ENCODE measurements at places on chromosomes 12 and 14.

GRCh38 chr12:131084341-131085011 lies 130.8 kb downstream of the ADGRD1 start:
- DNase-seq = no peak

GRCh38 chr12:120095736-120096135 lies 20.8 kb downstream of the RAB35 start:
- no peak for DNase-seq

DNA sequence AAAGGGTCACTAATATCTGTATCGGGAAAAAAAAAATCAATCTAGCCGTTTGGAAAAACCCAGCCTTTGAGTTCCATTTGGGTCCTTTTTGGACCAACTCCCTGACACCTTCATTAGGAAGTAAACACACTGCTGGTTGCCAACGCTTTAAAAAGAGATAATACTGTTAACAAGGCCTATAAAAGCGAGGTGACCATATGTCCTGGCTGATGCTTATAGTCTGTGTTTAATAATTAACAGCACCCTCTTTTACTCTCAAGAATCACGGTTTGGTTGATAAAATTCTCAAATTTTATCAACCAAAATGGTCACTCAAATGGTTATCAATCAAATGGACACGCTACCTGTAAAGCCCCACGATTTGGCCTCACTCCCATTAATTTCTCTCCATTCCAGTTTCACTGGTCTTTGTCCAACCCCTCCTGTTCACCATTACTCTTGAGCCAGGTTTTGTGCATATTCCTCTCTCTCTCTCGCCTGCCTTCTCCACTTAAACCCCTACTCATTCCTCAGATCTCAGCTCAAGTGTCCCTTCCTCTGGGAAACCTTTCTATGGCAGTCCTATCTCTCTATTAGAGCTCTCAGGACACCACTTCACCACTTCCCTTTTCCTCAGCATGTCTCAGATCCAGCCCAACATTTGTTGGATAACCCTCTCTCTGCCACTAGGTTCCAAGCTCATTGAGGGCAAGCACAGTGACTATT lies 9.5 kb downstream of the BTG1 start:
- no peak for DNase-seq

DNA sequence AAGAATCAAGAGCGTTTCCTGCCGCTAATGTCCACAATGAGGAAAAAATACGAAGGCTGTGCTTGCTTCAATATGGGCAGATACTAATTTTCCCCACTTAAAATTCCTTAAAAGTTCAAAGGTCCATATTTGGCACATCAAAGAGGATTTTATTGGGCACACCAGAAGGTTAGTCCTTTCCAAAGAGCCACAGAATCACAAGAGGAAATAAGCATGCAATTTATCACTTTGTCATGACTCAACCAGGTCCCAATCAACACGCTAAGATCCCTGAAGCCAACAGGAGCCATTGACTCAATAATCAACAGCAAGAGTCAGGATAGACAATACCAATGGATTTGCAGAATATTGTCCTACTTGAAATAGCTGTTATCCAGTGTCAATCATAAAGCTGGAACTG lies 80.6 kb downstream of the MAP1LC3B2 start:
- DNase-seq = no peak

DNA sequence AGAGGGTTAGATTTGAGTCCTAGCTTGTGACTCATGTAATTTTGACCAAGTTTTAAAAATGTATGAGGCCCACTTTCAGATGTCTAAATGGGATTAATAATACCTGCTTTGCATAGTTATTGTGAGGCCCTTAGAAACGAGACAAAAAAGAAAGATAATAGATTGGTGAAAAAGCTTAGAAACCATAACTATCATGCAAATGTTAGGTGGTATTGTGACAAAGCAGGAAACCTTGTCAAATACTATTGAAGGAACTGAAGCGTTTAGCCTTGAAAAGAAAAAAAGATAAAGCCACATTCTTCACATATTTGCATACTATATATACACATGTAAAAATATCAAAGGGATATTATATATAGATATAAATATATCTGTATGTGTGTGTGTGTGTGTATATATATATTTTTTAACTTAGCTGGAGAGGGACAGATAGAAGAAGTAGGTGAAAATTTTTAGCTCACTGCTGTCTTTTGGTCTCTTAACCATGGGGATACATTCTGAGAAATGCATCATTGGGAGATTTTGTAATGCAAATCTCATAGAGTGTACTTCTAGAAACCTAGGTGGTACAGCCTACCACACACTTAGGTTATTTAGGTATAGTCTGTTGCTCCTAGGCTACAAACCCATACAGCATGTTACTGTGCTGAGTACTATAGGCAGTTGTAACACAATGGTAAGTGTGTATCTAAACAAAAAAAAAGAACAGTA lies 270.3 kb downstream of the CCDC91 start:
- no peak for DNase-seq

DNA sequence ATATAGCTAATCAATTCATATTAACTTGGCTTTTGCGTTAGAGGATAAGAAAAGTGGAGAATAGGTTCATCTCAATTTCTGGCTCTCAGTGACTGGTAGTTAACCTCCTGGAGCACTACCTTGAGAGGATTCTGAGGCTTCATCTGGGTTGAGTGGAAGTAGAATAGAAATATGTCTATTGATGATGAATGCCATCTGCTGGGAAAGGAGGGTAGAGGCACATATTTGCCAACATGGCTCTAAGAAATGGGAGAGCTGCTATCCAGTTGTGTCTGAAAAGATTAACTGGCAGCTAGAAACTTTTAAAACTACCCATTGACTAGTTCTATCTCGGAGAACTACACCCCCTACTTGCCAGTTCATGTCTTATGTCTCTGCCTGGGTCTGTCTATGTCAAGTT lies 530.1 kb downstream of the NRXN3 start:
- DNase-seq = no peak

DNA sequence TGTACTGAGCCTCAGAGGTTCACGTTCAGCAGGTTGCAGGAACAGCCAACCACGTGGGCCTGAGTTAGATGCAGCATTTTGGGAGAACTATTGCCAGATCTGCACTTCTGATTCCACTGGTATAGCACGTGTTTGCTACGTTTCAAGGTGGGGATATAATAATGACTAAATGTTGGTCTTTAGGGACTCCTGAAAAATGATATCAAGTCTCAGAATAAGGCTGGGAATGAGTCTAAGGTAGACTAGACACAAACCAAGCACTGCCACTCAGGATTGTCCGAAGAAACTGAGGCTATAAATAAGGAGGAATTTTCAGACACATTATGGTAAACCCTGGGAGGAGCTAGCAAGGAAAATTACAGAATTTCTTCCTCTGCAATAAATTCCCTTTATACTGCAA lies 98.1 kb downstream of the ESR2 start:
- DNase-seq = no peak

DNA sequence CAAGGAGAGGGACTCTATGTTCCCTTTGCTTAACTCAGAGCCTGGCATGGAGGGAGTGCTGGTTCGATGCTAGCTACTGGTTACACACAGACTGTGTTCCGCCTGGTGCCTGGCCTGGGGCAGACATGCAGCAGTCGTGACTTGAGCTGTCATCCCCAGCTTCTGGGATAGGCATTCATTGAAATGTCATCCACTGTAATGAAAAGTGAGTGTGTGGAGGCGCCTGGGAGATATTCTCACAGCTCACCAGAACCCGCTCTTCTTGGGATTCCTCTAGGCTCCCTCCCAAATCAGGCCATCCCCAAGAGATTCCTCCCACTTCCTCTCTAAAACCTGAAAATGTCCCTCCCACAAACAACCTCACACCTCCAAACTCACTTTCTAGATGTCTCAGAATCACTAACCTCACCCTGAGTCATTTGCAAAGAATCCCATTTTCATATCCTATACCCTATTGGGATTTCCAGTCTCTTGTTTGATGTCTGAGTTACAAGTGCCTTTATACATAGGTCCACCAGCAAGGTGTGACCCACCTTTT lies 82.8 kb downstream of the CRACR2A start:
- DNase-seq = no peak

DNA sequence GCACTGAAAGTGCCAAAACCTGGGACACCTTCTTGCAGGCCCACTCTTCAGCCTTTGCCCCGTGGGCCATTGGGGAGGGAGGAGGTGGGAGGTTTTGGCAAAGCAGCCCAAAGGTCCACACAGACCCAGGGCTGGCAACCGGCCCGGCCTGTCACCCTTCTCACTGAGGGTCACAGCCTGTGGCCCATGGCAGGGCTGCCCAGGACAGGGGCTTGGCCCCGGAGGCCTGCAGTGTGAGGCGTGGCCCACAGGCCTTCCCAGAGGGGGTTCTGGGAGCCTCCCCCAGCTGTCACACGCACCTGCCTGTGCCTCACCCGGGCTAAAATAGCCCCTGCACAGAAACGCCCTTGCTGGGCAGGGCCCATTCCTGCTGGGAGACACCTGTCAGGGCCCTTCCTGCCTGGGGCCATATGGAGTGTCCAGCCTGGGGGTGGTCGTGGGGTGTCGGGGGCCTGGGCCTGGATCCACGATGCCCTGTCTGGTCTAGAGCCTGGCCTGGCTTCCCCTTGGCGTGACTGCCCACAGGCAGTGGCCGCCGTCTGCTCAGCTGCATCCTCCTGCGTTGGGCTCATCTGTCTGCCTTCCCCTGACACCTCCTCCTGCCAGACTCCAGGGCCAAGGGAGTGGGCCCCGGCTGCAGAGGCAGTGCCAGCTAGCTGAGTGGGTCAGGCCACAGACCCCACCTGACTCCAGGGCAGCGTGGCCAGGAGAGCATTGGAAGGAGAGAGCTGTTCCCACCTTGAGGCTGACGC lies 19.2 kb downstream of the PACS2 start:
- DNase-seq = no peak

GRCh38 chr14:34138175-34138574 lies 187.3 kb upstream of the EGLN3 start:
- DNase-seq = no peak

- DNase-seq = no peak
Measured at GRCh38 chr14:64095620-64096019, 198.6 kb downstream of the ESR2 start.

GRCh38 chr12:75658286-75658685 lies 146.9 kb upstream of the KRR1 start:
- no peak for DNase-seq

DNA sequence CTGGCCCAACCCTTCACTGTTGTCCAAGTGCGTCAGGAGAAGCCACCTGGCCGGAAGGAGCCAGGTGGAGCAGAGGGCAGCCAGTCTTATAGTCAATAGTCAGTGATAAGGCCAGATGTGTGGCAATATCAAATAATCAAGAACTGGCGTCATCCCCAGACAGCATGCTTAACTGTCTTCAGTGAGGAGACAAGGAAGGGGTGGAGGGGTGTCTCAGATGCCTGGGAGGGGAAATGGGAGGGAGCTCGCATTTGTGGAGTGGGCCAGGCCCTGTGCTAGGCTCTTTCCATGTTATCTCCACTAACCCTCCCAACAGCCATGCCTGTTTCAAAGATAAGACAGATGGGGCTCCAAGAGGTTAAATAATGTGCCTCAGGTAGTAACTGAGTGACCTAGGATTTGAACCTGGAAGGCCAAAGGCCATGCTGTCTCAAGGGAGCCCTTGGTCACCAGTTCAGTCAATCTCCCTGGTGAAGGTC lies 48.9 kb upstream of the FOS start:
- DNase-seq = no peak

DNA sequence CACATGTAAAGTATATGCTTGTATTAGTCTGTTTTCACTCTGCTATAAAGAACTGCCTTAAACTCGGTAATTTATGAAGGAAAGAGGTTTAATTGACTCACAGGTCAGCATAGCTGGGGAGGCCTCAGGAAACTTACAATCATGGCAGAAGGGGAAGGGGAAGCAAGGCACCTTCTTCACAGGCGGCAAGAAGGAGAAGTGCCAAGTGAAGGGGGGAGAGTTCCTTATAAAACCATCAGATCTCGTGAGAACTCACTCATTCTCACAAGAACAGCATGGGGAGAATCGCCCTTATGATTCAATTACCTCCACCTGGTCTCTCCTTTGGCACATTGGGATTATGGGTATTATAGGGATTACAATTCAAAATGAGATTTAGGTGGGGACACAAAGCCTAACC lies 229.5 kb upstream of the PLXNC1 start:
- no peak for DNase-seq

DNA sequence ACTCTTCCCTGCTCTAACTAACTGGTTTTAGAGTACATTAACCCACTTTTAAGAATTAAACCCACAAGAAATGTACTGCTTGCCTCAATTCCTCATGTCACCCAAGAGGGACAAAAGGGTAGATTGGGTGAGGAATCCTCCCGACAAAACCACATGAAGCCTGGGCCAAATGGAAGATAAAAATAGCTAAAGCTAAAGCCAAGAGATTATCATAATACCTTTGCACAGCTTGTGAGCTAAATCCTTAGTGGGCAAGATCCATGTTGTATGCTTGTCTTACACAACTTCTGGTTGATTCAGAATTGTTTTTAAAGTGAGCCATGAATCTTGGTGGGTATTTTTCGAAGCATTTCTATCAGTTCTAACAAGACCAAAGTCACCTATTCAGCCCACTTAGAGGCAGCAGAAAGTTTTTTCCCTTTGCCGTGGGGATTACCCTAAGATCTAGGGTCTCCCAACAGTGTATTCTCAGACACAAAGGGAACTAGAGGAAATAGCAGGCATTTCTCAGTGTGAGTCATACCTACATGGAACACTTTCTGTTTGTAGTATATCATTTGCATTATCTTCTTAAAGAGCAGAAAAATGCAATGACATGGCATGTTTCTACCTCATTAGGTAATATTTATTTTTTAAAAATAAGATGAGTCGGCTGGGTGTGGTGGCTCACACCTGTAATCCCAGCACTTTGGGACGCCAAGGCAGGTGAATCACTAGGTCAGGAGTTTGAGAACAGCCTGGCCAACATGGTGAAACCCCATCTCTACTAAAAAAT lies 616.6 kb downstream of the KCNH5 start:
- no peak for DNase-seq

DNA sequence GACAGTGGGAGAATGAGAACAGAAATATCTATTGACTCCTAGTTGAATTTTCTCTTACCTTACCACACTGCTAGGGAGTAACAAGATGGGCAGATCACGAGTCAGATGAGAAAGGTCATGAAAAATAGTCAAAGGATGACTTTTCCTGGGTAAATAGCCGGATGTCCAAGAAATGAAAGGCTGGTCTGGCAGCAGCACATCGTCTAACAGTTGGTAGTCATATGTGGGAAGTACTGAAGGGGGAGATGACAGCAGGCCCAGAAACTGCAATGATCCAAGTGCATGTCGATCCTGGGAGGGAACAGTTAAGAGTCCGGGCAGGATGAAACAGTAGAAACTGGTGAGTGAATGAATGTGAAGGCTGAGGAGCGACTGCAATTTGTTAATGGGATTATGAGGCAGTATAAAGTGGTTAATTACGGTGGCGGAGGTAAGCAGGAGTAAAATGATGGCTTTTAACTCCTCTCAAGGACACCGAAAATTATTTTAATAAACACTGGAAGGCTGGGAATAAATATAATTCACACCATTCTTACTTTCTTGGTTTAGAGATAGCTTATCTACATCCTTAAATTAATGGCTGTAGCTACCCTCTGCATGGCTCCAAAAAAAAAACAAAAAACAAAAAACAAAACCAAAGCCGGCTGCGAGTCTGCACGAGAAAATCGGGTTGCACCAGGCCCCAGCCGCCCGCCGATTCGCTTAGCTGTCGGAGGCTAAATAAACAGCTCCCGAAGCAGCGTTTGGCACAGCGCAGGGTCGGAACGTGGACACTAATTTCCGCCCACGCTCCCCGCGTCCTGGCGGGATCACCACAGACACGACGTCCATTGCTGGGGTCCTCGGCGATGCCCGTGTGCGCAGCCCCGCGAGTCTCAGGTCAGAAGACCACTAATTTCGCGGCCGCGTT lies 1.0 kb upstream of the ERC1 start:
- no peak for DNase-seq

Data from activated CD8-positive, alpha-beta memory T cell treated with anti-CD3 and anti-CD28 coated beads for 48 hours (primary cell).